IMR-90 (cell line): ENCODE measurements at places on chromosomes 1 and 21. TPM values are rescaled to one million over a fixed set of nuclear protein-coding genes. Genes with fewer than 3 reads are reported as not detected.

Gene GJB5
- not detected in 2 replicates for total RNA-seq

GRCh38 chr1:177945943-177946650 lies 23.8 kb downstream of the SEC16B start:
- H3K4me1 ChIP-seq, result no peaks in the 10 kb centered on the region; the same call in 1 of the 2 replicates
- H3K27ac ChIP-seq, result no peak overlapping the region
- no peaks in the 10 kb centered on the region for H3K36me3 ChIP-seq
- no peak overlapping the region for H3K4me3 ChIP-seq
- peak; percentile 65 for DNase-seq
- no peaks in the 10 kb centered on the region for H3K27me3 ChIP-seq

Gene GPR37L1
- not detected in 2 replicates for total RNA-seq

Gene PARS2
- total RNA-seq, result 6.1 and 6.3 TPM in 2 replicates

GRCh38 chr1:205348554-205349487 lies 7.9 kb downstream of the KLHDC8A start:
- no peak overlapping the region for H3K27ac ChIP-seq
- H3K4me3 ChIP-seq, result no peak overlapping the region
- no peaks in the 10 kb centered on the region for H3K36me3 ChIP-seq
- no peaks in the 10 kb centered on the region; the same call in 1 of the 2 replicates for H3K4me1 ChIP-seq
- H3K27me3 ChIP-seq, result peaks cover 73% of the 10 kb centered on the region
